ENCODE measurements at places on chromosomes 2 and 18.

- no peak for DNase-seq
These were observed 89.1 kb downstream of the ZEB2 start for GRCh38 chr2:144430722-144431391.

DNA sequence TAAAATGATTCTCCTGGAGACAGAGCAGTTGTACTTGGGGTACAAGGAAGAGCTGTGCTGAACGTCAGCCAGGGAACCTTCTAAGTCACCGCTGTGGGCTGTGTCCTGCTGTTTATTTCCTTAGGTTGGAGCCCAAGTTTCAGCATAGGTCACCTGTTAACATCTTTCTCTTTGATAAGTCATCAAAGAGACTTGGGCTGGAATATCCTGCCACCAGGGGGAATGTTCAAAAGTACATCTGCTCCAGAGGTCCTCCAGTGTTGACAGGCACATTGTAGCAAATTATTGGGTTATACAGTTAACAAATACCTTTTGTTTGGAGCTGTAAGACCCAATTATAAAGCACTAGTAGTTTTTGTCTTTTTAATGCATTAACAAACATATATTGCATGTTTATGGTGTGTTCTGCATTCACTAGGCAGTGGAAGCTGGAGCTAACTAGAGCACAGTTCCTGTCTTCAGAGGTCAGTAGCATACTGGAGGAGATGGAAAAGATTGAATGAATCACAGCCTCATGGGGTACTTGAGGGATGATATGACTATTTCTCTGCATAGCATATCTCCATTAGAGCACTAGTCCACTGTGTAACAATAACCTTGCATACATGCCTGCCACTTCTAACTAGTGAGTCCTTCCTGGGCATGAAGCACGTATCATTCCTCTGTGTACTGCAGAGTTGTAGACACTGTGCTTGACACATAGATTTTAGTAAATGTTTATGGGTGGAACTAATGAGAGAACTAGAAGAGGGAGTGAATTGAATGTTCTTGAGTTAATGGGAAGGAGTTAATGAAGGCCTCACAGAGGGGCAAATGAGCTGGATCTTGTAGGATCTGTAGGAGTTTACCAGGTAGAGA, 182.1 kb downstream of the AGAP1 start:
- no peak for DNase-seq

DNA sequence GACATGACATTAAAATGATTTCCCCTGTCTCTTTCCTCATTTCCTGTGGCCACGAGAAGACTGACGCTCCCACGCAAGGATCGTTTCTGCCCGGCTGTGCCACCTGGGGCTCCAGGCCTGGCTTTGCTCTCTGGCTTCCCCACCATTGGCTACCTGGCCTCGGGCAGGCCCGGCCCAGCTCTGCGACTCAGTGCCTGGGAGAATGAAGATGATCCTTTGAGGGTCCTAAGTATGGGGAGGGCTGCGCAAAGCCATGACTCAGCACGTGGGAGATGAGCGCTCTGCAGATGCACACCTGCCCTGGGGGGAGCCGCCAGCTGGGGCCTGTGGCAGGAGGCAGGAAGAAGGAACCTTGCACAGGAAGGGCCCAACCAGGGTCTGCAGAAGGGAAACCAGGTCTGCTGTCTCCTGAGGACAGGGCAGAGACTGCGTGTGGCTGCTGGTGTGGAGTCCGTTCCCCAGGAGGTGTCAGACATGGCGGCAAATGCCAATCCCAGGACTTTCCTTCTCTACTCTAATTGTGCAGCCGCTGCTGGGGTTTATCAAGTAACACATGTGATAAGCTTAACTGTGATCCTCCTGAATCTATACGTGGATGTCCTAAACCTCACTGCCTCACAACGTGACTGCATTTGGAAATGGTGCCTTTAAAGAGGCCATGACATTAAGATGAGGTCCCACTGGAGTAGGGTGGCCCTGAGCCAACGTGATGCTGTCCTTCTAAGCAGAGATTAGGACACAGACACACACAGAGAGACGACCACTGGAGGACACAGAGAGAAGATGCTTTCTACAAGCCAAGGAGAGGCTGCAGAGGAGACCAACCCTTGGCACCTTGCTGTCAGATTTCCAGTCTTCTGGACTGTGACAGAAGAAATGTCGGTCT, 32.9 kb downstream of the MBP start:
- no peak for DNase-seq

- peak; percentile 42 for DNase-seq
These were observed 59.0 kb upstream of the LDLRAD4 start for GRCh38 chr18:13159579-13159978.

DNA sequence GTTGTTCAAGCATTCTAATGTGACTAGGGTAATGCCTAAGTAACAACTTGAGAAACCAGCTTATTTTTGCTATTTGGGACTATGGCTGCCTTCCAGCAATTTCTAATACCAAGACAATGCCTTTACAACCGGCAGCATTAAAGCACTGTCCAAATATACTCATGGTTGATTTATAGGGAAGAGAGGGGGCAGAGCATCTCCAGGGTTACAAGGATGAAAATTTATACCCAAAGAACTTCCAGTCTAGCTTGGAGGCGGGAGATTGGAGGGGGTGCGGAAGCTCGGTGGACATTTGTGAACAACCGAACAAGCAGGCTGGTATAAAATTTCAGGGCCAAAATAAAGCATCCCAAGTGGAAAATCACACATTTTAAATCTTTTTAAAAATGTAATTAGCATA, 294.9 kb upstream of the STON1 start:
- no peak for DNase-seq

GRCh38 chr2:63344575-63345284, 243.5 kb downstream of the WDPCP start:
- DNase-seq = no peak

GRCh38 chr2:36411962-36412444, 56.4 kb downstream of the CRIM1 start:
- no peak for DNase-seq

DNA sequence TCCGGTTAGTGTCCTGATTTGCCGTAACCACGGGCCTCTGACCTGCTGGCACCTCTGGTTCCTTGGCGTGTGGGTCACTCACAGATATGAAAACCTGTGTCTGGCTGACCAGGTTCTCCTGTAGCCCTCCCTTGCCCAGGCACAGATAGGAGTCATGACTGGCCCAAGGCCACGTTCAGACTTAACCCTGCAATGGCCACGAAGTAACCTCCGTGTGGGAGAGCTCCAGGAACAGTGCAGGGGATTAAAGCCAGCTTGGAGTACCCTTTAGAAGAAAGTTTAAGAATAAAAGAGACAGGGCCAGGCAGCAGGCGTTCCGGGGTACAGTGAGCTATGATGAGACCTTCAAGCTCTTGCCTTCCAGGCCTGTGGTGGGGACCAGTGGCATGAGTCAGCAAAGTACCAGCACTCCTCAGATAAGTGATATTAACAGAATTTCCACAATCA, 25.5 kb downstream of the CENPO start:
- DNase-seq = no peak

DNA sequence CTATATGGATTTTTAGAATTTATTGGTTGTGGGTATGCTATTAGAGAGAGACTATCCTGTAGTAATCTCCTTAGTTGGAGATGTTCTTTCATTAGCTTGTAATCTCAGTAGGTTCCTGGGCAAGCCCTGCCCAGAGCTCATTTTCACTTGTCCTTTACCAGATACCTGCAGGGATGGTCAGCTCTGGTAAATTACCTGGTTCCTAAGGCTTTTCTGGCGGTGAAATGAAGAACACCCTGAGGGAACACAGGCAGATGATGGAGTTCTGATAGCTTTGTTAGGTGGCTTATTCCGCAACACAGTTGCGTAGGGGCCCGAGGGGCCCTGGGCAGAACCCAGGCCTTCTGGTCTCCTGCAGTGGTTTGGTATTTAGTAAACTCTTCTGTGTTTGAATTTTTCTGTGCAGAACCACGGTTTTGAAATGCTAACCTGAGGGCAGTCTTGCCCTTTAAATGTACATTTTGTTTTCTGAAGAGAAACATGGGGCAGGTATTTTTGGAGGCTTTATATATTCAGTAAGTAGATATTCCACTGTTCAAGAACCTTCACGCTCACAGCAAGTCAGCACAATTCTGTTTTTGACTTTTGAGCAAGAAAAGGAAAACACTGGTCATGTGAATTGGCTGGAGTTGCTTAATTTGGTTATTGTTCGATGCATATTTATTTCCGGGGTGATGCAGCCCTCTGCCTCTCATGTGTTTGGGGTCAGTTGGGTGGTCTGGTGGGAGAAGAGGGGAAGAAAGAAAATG, 22.4 kb downstream of the ZNF532 start:
- DNase-seq = no peak

DNA sequence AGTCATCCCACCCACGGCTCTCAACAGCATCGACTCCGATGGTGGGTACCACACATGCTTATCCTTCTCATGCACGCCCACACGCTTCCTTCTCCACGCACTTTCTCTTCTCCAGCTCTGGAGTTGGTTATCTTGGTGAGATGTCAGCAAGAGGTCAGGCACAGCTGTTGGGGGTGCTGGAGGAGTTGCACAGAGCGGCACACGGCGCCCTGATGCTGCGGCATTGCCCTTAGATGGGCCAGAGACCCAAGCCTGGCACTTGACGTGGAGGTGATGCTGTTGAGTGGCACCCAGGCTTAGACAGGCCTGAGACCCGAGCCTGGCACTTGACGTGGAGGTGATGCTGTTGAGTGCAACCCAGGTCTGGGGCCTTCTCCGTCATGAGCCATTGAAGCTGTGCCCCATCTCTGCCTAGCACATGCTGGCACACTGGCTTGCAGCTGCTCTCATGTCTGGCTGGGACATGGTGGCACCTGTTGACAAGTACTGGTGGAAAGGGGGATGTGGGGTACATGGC, 83.2 kb downstream of the DGKD start:
- DNase-seq = no peak

DNA sequence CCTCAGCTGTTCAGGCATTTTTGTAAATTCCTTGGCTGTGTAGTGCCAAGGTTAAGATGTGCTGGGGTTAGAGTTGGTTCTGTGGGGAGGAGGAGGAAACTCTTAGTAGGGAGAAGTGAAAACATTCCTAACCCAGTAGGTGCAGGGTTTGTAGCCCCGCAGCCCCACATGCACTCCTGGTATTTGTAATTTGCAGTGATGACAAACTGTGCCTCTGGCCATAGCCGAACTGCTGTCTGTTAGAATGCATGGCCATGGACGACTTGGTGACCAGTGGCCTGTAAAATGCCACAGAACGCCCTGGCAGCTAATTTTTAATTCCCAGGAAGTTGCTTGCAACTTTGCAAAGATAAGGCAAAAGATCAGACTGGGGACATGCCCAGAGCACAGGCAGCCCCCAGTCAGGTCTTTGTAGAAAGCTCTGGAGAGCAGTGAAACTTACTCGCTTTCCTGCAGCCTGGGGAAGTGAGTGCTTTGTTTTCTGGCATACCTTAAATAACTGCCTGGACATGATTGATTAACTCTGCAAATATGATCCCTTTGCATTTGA, 38.4 kb downstream of the LYPD6B start:
- DNase-seq = no peak

- DNase-seq = no peak
These were observed 49.2 kb downstream of the MYOM1 start for GRCh38 chr18:3170441-3171161.

DNA sequence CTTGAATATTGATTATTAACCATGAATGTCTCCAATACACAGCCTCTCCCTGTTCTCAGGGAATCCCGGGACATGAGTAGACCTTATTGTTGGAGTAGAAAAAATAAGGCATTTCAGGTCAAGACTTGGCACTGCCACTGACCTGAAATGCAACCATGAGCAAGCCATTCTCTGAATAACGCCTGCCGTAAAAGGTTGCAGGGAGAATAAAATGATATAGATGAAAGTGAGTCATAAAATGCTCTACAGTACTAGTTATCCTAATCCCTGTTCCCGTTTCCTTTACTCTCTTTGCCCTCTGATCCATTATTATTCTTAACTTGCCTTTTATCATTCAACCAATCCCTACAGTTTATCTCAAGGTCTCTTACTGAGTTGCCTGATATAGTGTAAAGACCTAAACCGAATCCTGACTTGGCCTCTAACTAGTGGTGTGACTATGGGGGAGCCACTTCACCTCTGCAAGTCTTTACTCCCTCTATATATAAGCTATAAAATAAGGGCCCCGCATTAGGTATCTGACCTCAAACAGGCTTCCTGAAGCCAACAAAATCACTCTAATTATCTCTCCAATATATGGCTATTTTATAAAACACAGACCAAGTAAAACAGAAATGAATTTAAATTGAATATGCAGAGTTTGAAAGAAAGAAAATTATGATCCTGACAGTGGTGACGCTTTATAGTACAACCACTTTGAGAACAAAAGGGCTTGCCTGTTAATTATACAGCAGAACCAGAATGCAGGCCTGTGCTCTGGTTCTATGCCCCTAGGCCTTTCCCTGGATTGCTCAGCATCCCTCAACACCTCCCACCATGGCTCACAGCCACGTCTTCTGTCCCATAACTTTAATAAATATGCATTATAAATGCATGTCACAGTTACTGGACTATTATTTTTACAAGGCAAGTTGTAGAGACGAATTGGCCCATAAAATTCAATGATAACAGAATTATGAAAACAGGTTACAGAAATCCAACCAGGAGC, 183.1 kb downstream of the STK39 start:
- DNase-seq = no peak

- no peak for DNase-seq
These were observed 122.6 kb downstream of the WDSUB1 start for GRCh38 chr2:159163930-159164329.

GRCh38 chr18:7164323-7165004, 46.9 kb upstream of the LAMA1 start:
- DNase-seq = peak; percentile 7

DNA sequence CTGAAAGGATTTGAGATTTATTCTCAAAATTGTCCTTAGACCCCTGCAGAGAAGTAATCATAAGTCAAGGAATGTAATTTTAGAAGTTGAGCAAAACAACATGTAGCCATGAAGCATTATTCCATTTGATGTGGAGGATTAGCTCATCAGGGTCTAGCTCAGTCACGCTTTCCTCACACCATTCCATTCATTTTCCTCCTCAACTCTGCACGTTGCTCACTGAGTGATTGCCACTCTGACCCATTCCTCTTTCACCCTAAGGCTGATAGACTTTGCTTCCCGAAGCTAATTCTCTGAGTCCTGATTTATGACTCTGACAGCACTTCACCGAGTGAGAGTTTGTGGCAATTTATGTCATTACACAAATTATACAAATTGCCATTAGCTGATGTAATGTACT, 820.6 kb upstream of the PIK3C3 start:
- peak; percentile 82 for DNase-seq

- DNase-seq = peak; percentile 50
These were observed 76.9 kb downstream of the MYO1B start for GRCh38 chr2:191321861-191322662.

- DNase-seq = peak; percentile 95
These were observed 405.8 kb downstream of the EPHA4 start for GRCh38 chr2:221166292-221166691.

DNA sequence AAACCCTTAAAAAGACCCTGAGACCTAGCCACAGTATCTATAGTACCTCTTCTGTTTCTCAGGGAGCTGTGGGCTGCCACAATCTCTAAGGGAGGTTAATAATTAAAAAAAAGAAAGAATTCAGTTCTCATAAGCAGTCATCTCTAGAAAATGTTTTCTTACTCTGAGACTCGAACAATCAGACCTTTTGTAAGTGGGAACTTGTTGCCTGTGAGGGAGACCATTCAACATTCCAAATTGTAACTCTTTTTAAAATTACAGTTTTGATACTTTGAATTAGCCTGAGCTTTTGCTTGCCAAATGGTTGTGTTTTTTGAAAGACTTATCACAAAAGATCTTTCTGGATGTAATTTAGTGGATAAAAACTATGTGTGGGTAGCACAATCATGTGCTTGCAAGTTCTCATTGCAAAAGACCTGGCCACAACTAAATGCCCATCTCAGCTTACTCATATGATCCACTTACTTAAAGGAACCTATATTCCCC, 33.3 kb downstream of the IL1R2 start:
- DNase-seq = no peak

- no peak for DNase-seq
These were observed 58.3 kb downstream of the PELI1 start for GRCh38 chr2:64085936-64086335.

Measured in muscle of back (tissue), 13 donors.